Stimulated activated CD4-positive, alpha-beta T cell treated with anti-CD3 and anti-CD28 coated beads, Interleukin-4, amount 100 ng/mL, for 48 hours (primary cell): ENCODE measurements at places on chromosomes 11 and 22.

DNA sequence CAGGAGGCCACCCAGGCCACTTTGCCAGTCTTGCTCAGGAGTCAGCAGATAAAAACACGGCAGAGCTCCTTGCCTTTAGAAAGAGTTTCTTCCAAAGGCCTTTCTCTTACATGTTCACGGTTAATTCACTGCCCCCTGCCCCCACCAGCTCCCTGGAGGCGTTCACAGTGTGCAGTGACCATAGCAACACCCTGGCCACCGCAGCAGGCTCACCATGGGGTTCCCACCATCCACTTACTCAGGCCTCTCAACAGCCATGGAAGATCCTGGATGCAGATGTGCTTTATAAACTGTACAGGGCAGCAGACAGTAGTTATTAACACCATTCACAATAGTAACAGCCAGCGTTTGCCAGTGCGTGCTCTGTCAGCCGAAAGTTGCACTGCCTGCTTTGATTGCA lies 10.6 kb upstream of the MYO7A start:
- DNase-seq = no peak

- DNase-seq = no peak
Measured at GRCh38 chr22:49281467-49282340, 546.0 kb downstream of the BRD1 start.

DNA sequence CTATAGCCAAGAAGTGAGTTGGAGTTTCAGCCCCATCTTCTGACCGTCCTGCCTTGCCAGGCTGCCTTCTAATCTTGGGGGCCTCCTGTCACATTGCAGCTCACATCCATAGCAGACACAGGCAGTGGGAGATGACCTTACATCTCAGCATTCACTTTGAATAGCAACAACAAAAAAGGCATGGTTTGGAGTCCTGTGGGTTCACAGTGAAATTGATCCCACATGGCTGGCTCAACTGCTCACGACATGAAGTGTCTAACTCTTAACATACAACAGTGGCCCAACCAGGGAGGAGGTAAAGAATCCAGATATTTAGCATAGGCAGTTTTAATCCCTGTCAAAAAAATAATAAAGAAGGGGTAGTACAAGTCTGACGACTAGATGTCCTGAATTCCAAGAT lies 38.1 kb downstream of the DBX1 start:
- DNase-seq = no peak

DNA sequence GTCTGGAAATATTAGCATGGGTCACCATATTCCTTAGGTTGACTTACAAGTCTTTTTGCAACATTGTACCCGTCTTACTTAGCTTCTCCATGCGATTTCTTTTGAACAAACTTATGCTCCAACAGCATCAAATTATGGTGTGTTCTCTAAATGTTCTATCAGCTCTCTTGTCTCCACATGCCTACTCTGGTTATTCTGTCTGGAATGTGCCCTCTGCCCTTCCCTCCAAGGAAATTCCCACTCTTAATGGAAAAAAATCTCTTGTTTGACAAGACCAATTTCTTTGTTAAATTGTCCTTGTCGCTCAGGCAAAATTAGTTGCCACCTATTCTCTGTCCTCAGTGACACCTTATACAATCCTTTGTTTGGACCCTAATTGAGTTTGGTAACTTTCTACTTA lies 522.8 kb upstream of the LUZP2 start:
- no peak for DNase-seq

DNA sequence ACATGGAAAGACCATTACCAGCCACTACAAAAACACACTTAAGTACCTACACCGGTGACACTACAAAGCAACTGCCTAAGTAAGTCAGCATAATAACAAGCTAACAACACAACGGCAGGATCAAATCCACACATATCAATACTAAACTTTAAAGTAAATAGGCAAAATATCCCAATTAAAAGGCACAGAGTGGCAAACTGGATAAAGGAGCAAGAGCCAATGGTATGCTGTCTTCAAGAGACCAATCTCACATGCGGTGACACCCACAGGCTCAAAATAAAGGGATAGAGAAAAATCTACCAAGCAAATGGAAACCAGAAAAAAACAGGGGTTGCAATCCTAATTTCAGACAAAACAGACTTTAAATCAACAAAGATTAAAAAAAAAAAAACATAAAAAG lies 261.5 kb upstream of the TENM4 start:
- DNase-seq = no peak
